ENCODE measurements at places on chromosomes 5 and 9. TPM values are rescaled to one million over a fixed set of nuclear protein-coding genes. Genes with fewer than 3 reads are reported as not detected.

Gene MED10
- total RNA-seq: 41.2 TPM

DNA sequence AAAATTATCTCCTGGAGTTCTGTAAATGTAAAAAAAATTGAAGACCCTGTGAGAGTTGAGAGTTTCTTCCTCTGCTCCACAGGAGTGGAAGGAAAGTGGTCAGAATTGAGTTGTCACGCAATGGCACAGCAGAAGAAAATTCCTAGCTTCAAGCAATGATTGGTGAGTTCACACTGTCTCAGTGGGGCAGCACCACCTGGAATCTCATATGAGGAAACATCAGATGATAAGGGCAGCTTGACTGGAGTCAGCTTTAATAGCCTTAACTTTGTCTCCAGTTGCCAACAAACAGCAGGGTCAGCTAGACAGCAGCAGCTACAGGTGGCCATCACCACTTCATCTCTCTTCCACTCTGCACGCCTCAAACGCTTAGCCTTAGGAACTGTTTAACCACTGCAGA lies 211.1 kb downstream of the EFNA5 start:
- H3K36me3 ChIP-seq: no peaks in the 10 kb centered on the region
- no peak overlapping the region for H3K4me3 ChIP-seq
- H3K27ac ChIP-seq: no peak overlapping the region
- peaks cover 23% of the 10 kb centered on the region for H3K27me3 ChIP-seq
- DNase-seq: no peak
- H3K4me1 ChIP-seq: peaks cover 5% of the 10 kb centered on the region

Gene HTR1A
- total RNA-seq: not detected

GRCh38 chr9:133758228-133758627 lies 20.1 kb upstream of the SARDH start:
- H3K27ac ChIP-seq: no peak overlapping the region
- H3K27me3 ChIP-seq: peaks cover 10% of the 10 kb centered on the region
- H3K36me3 ChIP-seq: no peaks in the 10 kb centered on the region
- no peak overlapping the region for H3K4me3 ChIP-seq
- no peaks in the 10 kb centered on the region for H3K4me1 ChIP-seq

GRCh38 chr5:75524071-75524470 lies 12.4 kb downstream of the POLK start:
- peaks cover 44% of the 10 kb centered on the region for H3K36me3 ChIP-seq
- no peak overlapping the region for H3K27ac ChIP-seq
- no peak overlapping the region for H3K4me3 ChIP-seq
- H3K27me3 ChIP-seq: no peaks in the 10 kb centered on the region
- peaks cover 33% of the 10 kb centered on the region for H3K4me1 ChIP-seq

- no peak overlapping the region for H3K4me3 ChIP-seq
- peaks cover 6% of the 10 kb centered on the region for H3K4me1 ChIP-seq
- H3K27me3 ChIP-seq: no peaks in the 10 kb centered on the region
- H3K27ac ChIP-seq: no peak overlapping the region
- no peak for DNase-seq
These were observed 146.4 kb upstream of the RETREG1 start for GRCh38 chr5:16763211-16763610.

GRCh38 chr9:109418827-109419226 lies 79.3 kb downstream of the PTPN3 start:
- H3K36me3 ChIP-seq: peaks cover 1% of the 10 kb centered on the region
- peak overlapping the region; percentile 60 for H3K27ac ChIP-seq
- peak; percentile 51 for DNase-seq
- H3K4me1 ChIP-seq: peaks cover 51% of the 10 kb centered on the region
